ENCODE measurements at places on chromosomes 4 and X. TPM values are rescaled to one million over a fixed set of nuclear protein-coding genes. Genes with fewer than 3 reads are reported as not detected.

Gene GLRA3
- total RNA-seq = 0.09 TPM

Gene LNX1
- total RNA-seq = not detected

Gene CMC4
- total RNA-seq = 27.0 TPM

Gene RHOH
- 7.3 TPM for total RNA-seq

Gene FBXW7
- total RNA-seq = 27.2 TPM

Gene CWH43
- total RNA-seq = not detected

Gene MAGEA12
- not detected for total RNA-seq

Data from NCI-H460 (cell line).